ENCODE measurements at places on chromosomes 3 and 15.

DNA sequence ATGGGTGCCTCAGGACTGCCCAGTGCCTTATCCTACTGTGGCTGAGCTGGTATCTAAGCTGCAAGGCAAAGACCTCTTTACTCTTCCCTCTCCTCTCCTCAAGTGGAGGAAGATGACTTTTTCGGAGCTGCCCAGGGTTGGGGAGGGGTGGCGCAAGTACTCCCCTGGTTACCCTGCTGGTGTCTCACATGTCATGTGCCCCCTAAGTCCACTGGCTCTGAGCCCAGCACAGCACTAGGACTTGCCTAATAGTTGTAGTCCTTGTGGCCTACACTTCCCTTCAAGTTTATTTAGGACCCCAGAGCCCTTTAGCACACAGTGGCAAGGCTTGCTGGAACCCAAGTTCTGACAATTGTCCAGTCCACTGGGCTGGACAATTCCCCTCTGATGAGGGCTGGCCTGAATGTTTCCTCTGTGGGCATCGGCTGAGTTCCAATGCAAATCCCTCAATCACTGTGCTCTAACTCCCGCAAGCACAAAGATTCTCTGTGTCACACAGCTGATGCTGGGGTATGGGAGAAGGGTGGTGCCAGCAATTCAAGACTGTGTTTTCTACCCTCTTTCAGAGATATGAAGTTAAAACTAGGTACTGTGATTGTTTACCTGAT, 60.4 kb downstream of the UQCC5 start:
- no peak for DNase-seq

DNA sequence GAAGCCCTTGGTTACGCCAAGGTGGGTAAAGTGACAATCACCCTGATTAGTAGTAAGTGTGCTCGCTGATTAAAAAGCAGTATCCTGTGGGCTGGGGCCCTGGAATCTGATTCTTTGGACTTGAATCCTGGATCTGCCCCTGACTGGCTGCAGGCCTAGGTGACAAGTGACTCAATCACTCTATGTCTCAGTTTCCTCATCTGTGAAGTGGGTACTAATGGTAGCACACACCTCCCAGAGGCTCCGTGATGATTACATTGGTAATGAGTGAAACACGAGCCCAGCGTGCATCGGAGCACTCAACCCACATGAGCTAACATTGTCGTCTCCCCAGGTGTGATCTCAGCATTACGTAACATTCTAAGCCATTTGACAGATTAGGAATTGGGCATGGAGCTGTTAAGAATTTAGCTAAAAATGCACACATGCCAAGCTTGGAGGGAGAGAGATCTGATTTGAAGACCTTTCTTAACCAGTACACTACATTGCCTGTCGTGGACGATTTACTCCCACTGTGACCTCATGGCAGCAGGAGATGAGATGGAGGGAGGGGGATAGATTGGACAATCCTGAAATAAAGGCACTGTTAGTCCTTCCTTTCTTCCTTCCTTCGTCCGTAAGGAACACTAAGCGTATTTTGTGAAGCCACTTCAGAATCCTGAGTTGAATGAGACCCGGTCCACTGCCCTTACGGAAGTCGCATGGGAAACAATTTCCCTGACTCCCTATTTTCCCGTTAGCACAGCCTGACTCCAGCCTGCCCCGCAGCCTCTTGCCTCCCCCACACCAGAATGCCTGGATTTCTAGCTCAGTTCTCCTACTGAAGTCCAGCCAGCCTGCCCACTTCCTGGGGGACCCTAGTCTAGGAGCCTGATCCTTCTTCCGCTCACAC, 32.1 kb downstream of the MGLL start:
- no peak for DNase-seq

DNA sequence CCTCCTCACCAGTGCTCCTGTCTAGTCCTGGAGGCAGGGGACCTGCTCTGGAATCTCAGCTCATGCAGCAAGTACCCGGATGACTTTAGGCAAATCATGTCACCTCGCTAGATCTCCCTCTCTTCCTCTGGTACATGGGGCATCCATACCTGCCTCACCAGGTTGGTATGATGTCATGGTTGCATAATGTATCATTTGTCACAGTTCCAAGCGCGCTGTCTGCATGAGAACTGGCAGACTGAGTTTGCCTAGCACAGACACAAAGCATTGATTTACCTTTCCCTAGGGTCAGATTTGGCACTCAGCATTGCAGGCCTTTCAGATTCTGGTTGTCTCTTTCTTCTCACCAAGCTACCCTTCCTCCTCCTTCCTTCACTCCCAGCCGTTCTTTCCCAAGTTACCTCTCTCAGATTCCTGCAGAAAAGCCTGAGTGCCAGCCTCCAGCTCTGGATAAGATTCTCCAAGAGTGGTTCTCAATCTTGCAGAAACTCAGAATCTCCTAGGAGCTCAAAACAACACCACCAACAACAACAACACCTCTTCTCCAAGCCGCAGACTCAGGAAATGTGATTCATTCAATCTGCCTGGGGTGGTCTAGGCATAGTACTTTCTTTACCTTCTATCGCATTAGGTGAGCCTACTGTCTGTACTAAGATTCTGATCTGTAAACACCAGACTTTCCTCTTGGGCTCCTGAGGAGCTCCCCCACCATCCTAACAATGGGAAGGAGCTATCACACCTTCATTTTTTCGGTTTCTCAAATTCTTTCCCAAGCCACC, 29.5 kb downstream of the FAM43A start:
- no peak for DNase-seq

- no peak for DNase-seq
These were observed 172.0 kb downstream of the OPA1 start for GRCh38 chr3:193764959-193765358.

DNA sequence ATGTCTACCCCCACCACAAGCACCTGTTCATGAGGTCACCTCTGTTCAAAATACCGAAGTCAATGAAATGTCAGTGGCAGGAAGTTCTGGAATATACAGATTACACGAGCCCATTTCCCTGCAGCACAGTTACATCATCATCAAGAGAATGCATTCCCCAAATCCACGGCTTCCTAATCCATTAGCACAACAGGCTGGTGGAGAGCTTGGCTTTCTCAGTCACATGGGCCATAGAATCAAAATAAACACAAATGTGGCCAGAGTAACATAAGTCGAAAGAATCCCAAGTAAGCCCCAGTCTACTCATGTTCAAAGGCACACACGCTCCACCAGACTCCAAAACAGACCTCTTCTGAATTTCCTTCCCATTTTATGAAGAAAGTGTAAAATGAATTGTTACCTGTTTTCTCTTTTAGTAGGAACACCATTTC, 419.3 kb downstream of the MAGI1 start:
- DNase-seq, result peak; percentile 40

DNA sequence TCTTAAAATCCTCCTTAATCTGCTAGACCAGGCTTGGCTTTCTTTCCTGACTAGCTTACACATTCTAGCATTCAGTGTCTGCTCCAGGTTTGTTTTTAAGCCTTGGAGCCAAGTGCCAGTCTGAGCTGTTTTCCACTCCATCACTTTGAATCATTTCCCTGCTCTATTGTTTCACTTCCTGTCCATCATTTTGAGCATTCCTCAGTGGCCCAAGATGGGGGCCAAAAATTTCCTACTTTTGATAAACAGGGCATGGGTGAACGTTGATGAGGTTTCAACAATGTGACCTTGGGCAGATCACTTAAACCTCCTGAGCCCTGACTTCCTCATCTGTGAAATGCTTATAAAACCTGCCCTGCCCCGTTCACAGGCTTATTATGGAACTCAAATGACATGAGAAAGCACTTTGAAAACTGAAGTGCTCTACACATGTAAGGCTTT, 4.4 kb downstream of the CYP19A1 start:
- no peak for DNase-seq

- peak; percentile 23 for DNase-seq
These were observed 503 bp downstream of the HLTF start for GRCh38 chr3:149085828-149086231.

DNA sequence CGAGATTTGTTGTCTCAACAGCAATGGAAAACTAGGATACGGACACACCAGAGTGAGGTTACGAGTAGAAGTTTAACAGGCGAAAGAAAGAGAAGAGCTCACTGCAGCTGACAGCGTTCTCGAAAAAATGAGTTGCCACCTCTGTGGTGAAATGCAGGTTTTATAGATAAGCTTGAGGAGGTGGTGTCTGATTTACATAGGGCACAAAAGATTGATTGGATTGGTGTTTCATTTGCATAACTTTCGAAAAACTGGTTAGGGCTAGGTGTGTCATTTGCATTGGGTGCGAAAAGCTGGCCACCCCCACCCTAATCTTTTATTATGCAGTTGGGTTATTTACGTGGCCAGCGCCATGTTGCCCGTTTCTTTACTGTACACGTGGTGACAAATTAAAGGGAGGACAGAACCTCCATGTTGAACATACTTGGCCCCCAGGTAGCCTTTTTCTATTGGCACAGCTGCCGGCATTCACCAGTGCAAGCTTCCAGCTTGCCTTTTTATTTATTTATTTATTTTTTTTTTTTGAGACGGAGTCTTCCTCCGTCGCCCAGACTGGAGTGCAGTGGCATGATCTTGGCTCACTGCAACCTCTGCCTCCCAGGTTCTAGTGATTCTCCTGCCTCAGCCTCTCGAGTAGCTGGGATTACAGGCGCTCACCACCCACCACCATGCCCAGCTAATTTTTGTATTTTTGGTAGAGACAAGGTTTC, 8.3 kb downstream of the IFT122 start:
- DNase-seq, result no peak

DNA sequence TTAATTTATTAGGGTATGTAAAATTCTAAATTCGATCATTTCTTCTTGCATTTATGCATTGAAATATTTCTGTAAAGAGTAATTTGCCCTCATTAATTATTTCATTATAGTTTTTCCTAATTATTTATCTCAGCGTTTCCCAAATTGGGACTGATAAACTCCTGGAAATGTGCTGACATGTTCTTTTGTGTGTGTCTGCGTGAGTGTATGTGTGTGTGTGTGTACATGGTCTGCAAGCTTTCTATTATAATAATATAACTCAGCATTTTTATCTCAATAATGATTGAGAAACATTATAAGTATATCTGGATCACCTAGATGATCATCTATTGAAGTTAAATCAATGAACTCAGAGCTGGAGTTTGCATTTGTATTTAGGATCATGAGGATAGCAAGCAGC, 38.7 kb downstream of the TMEM45A start:
- DNase-seq, result no peak

DNA sequence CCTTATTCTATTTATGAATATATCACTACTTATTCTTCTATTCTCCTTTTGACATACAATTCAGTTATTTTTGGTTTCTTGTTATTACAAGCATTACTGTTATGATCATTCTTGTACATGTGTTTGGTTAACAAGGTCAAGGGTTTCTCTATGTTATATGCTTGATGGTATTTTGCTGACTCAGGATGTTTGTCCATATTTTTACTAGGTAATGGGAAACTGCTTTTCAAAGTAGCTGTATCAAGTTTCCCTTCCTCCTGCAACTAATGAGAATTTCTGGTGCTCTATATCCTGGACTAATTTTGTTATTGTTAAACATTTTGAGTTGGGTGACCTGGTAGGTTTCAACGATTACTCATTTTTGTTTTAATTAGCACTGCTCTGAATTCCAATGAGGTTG, 841.0 kb downstream of the OTOL1 start:
- no peak for DNase-seq

- no peak for DNase-seq
These were observed 28.5 kb downstream of the GREM1 start for GRCh38 chr15:32746116-32746857.

- no peak for DNase-seq
These were observed 607 bp downstream of the LCTL start for GRCh38 chr15:66565141-66565641.
